ENCODE measurements at places on chromosomes 5 and 9.

GRCh38 chr9:96100385-96101300, 201.3 kb downstream of the HSD17B3 start:
- no peak for DNase-seq

DNA sequence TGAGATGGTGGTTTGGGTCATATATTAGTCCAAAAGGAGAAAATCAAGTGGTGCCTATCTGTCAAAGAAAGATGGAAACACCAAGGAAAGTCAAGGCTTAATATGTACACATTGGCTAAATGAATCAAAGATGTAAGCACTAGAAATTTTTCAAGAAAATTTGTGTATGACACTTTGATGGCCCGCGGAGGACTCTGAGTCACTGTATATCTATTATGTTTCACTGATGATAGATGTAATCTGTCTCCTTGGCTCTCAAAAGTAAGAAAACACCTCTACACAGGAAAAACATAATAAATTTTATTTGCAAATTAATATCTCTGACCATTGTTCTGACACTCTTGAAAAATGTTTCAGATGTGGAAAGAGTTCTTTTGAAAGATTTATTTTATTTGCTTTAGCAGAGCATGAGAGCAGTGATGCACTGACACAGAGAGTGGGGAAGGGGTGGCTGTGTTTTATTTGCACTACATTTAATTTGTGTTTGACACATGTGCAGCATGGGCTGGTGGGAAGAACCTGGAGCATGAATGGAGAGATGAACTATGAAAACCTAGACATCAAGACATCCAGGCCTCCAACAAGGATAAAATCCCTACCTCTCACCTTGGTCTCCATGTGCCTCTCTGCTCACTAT, 180.8 kb upstream of the GAS1 start:
- DNase-seq = no peak

DNA sequence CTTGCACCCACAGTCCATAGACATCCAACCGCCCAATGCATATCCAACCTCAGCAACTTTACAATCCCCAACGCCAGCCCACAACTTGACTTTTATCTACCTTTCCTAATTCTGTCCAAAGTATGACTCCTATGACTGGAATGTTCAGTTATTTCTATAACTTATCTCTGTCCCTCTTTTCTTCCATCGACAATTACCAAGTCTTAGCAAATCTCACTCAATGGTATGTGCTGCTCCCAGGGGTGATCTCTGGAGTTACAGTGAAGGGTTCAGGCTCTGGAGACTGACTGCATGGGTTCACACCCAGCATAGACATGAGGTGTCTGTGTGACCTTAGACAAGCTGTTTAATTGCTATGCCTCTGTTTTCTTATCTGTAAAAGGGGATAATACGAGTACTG, 106.9 kb downstream of the SPOCK1 start:
- DNase-seq = no peak

GRCh38 chr9:105297442-105298075, 53.1 kb downstream of the SLC44A1 start:
- no peak for DNase-seq

DNA sequence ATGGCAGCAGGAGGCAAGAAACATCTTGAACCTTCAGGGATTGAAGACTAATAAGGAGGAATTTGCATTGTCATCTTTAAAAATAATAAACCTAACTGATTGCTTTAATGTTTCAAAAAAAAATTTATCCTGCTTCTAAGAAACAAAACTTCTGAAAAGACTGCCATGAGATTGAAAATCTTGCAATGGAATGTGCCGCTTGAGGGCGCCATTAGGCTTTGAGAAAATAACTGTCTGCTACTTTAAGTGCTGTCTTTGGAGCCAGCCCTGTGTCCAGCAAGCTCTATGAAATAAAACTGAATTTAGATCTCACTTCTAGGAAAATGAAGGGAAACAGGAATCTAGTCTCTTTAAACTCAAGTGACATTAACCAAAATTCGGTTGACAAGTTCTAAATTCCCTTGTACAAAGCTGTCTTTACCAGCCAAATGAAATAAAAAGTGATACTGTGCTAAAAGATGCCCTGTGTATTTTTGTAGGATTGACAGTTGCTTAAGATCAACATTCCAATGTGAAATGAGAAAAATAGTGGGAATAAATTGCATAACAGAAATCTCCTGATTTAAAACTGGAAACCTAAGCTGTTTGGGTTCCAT, 79.4 kb downstream of the ESM1 start:
- peak; percentile 82 for DNase-seq

DNA sequence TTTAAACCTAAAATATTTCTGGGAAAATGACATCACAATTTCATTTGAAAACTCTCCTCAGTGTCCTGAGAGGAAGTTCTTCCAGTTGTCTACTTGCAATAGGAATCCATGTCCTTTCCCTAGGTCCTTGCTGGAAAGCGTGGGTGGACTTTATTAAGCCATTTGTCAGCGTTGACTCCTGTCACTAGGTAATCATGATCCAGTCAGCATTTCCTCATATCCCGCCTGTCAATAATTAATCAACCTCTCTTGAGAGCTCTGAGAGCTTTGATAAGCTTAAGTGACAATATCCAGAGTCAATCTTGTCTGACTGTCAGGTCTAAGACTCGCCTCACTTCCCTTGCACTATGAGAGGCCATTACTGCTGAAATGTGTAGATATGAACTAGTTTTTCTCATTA, 107.2 kb upstream of the SLIT3 start:
- DNase-seq = no peak

DNA sequence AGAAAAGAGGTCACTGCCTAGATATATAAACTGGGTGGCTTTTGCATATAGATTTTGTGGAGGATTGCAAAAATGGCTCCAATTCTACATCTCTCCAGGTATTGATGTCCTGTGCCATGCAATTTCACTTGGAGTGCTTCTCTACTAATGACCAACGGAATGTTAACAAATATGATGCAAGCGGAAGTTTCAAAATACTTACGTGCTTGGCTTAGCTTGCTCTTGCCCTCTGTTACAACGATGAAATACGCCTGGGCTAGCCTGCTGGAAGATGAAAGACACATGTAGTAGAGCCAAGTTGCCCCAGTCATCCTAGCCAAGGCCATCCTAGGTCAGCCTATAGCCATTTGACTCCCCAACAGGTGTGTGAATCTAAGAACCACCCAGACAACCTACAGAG, 3.6 kb upstream of the POC5 start:
- no peak for DNase-seq

DNA sequence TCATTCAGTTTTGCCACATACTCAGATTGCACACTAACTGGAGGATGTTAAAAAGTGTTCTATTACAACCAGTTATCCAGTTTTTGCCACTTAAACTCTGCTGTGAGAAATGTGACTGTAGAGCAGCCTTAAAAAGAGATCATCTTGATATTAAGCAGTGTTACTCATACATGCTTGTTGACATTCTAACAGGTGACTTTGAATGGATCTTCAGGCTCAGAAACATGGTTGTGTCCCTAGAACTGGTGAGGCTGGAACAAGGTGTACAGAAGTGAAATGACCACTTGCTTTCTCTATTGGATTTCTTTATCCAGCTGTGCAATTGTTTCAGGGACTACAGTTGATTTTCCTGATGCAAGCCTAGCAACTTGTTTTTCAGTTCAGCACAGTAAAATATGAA, 166.1 kb upstream of the CCDC152 start:
- no peak for DNase-seq

GRCh38 chr5:59296317-59297264, 596.9 kb downstream of the PDE4D start:
- no peak for DNase-seq

GRCh38 chr5:152181461-152181860, 223.6 kb downstream of the NMUR2 start:
- no peak for DNase-seq

GRCh38 chr5:135944967-135945560, 9.7 kb downstream of the LECT2 start:
- peak; percentile 77 for DNase-seq

GRCh38 chr5:60883229-60883628, 39.2 kb upstream of the ELOVL7 start:
- no peak for DNase-seq

All from left kidney (tissue), 8 donors.